ENCODE measurements at places on chromosomes 5 and 9. TPM values are rescaled to one million over a fixed set of nuclear protein-coding genes. Genes with fewer than 3 reads are reported as not detected.

The OSMR gene
- 6.3 TPM for total RNA-seq

The OLFML2A gene
- total RNA-seq = 59.1 TPM

The ITK gene
- total RNA-seq = 7.6 TPM

The TNFSF8 gene
- total RNA-seq = not detected

The PFN3 gene
- not detected for total RNA-seq

The TRMT10B gene
- total RNA-seq = 4.0 TPM

The NR6A1 gene
- 9.7 TPM for total RNA-seq

The ABO gene
- total RNA-seq = 165 TPM

The PLAC8L1 gene
- total RNA-seq = not detected

The OR1J2 gene
- total RNA-seq = not detected

The ZBTB26 gene
- 6.7 TPM for total RNA-seq

- H3K27ac ChIP-seq = no peak overlapping the region
- H3K27me3 ChIP-seq = no peaks in the 10 kb centered on the region
- H3K4me1 ChIP-seq = peaks cover 21% of the 10 kb centered on the region
- H3K36me3 ChIP-seq = no peaks in the 10 kb centered on the region
Measured at GRCh38 chr9:93315118-93315517, 131.2 kb downstream of the WNK2 start.

- no peak overlapping the region for H3K27ac ChIP-seq
- H3K36me3 ChIP-seq = no peaks in the 10 kb centered on the region
- H3K27me3 ChIP-seq = no peaks in the 10 kb centered on the region
Measured at GRCh38 chr5:2532809-2533208, 218.7 kb downstream of the IRX2 start.

DNA sequence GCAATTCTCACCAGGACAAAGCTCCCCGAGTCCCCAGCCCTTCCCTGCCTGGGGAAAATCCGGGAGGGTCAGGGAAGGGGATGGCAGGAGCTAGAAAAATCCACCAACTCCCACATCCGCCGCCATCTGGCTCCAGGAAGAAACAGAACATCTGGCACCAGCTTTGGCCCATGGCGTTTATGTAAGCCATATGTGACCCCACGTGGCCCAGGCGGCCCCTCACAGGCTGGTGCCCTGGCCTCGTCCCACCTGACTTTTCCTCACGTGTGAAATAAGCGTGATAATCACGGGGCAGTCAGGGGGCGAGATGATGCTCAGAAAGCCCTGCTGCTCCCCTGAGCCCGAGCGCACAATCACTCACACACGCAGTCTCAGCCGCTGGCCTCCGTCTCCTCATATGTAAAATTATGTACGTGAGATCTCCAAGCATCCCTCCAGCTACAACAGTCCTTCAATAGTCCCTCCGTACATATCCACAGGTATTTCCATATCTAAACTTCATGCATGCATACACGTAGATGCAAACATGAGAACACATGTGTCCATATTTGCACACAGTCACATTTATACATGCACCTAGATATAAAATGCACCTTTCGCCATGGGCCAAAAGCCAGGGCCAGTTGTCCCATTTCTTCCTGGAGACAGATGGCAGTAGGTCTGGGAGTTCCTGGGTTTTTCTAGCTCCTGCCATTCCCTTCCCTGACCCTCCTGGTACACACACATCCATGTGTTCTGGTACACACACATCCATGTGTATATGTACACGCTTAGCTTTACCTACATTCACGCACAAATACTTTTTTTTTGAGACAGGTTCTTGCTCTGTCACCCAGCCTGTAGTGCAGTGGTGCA lies 28.9 kb downstream of the PLPP7 start:
- no peaks in the 10 kb centered on the region for H3K4me1 ChIP-seq
- no peak for DNase-seq
- no peak overlapping the region for H3K4me3 ChIP-seq
- H3K27me3 ChIP-seq = no peaks in the 10 kb centered on the region
- H3K36me3 ChIP-seq = no peaks in the 10 kb centered on the region

DNA sequence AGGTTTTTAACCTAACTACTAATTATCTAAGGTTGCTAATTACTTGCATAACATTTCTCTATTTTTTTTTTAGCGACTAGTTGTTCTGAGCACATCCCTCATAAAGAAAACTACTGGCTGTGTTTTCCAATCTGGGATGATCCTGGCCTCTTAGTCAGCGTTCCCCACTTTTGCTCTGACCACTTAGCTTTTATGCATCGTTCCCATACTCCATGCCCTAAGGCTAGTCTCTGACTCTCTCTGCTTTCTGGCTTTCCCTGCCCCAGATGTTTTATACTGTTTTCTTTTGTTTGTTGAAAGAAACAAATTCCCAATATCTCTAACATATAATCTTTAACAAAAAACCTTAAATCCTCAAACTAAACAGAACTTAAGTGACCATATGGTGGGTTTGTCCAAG lies 217.9 kb downstream of the SPATA31D1 start:
- no peaks in the 10 kb centered on the region for H3K4me1 ChIP-seq
- H3K4me3 ChIP-seq = no peak overlapping the region
- H3K36me3 ChIP-seq = no peaks in the 10 kb centered on the region
- no peak for DNase-seq
- H3K27ac ChIP-seq = no peak overlapping the region

GRCh38 chr9:120366644-120367019 lies 213.3 kb downstream of the CDK5RAP2 start:
- no peak for DNase-seq
- H3K4me1 ChIP-seq = no peaks in the 10 kb centered on the region
- H3K4me3 ChIP-seq = no peak overlapping the region
- no peaks in the 10 kb centered on the region for H3K36me3 ChIP-seq
- no peak overlapping the region for H3K27ac ChIP-seq

GRCh38 chr9:113343732-113344231 lies 3.7 kb upstream of the WDR31 start:
- DNase-seq = peak; percentile 86
- H3K4me3 ChIP-seq = no peak overlapping the region
- H3K27ac ChIP-seq = peak overlapping the region; percentile 84
- H3K36me3 ChIP-seq = no peaks in the 10 kb centered on the region
- no peaks in the 10 kb centered on the region for H3K27me3 ChIP-seq
- H3K4me1 ChIP-seq = peaks cover 46% of the 10 kb centered on the region

- no peak overlapping the region for H3K27ac ChIP-seq
- H3K4me1 ChIP-seq = no peaks in the 10 kb centered on the region
- H3K4me3 ChIP-seq = no peak overlapping the region
- no peaks in the 10 kb centered on the region for H3K27me3 ChIP-seq
Measured at GRCh38 chr9:99351647-99352046, 129.6 kb downstream of the SEC61B start.

GRCh38 chr5:143355710-143356109 lies 47.8 kb downstream of the NR3C1 start:
- peak; percentile 46 for DNase-seq
- H3K27ac ChIP-seq = peak overlapping the region; percentile 33
- H3K4me1 ChIP-seq = peaks cover 20% of the 10 kb centered on the region
- H3K27me3 ChIP-seq = no peaks in the 10 kb centered on the region
- no peaks in the 10 kb centered on the region for H3K36me3 ChIP-seq

GRCh38 chr9:120944434-120944843 lies 17.8 kb upstream of the TRAF1 start:
- H3K4me1 ChIP-seq = peaks cover 6% of the 10 kb centered on the region
- no peaks in the 10 kb centered on the region for H3K27me3 ChIP-seq
- H3K36me3 ChIP-seq = no peaks in the 10 kb centered on the region
- H3K4me3 ChIP-seq = no peak overlapping the region
- no peak for DNase-seq

DNA sequence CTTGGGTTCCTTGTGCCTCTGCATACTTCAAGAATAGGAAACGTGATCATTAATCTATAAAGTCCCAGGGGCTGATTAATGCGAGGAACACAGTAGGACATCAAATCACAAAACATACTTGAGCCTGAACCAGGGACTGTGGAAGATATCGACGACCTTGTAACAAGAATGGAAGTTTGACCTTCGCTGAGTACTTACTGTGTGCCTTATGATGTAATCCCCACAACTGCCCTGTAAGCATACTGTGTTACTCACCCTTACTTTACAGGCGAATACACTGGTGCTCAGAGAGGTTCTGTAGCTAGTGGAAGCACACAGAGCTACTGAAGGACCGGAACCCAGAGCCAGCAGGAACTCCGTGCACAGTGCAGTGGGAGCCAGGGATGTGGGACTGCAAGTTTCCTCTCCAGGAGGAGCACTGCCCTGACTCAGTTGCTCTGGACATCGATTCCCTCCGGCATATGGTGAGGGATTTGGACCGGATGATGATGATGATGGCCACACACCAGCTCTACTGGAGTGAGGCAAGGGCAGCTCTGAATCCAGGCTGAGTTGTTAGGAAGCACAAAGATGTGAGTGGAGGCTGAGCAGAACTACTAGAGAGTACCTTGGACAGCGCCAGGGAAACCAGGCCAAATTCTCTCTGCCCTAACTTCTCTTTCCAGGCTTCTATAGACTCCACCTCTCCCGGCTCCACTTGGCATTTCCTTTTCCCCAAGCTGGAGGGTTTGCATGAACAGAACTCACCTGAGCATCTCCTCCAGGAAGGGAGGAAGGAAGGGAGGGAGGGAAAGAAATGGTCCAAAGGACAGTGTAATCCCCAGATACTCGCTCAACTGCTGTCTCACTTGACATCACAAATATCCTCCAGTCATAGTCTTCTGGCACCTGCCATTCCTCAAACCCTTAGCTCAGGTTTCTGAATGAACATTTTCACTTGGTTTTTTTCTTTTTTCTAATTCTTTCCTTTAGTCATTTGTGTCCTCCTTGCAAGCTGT lies 1.5 kb upstream of the GABBR2 start:
- no peak overlapping the region for H3K4me3 ChIP-seq
- no peak overlapping the region for H3K27ac ChIP-seq
- H3K36me3 ChIP-seq = no peaks in the 10 kb centered on the region

- DNase-seq = no peak
- H3K36me3 ChIP-seq = no peaks in the 10 kb centered on the region
- H3K4me1 ChIP-seq = no peaks in the 10 kb centered on the region
- no peak overlapping the region for H3K4me3 ChIP-seq
Measured at GRCh38 chr9:29966247-29966646, 2393.0 kb upstream of the C9orf72 start.

DNA sequence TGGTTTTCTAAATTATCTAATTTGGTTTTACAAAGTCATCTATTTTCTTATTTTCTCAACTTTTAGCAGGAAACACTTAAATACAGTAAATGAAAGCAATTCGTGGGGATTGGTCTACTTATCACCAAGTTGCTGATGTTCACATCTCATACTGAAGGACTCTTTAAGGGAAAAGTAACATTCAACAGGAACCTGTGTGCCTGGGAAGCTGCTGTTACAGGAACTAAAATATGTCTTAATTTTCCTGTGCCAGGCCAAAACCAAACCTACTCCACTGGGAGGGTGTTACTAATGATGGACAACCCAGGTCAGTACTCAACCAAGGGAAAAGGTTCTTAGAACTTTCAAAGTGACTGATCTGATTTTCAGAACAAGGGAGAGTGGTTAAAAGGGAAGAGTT lies 5.3 kb downstream of the ISCA1 start:
- no peaks in the 10 kb centered on the region for H3K27me3 ChIP-seq
- no peak for DNase-seq
- no peaks in the 10 kb centered on the region for H3K36me3 ChIP-seq
- H3K4me3 ChIP-seq = no peak overlapping the region
- H3K27ac ChIP-seq = no peak overlapping the region

DNA sequence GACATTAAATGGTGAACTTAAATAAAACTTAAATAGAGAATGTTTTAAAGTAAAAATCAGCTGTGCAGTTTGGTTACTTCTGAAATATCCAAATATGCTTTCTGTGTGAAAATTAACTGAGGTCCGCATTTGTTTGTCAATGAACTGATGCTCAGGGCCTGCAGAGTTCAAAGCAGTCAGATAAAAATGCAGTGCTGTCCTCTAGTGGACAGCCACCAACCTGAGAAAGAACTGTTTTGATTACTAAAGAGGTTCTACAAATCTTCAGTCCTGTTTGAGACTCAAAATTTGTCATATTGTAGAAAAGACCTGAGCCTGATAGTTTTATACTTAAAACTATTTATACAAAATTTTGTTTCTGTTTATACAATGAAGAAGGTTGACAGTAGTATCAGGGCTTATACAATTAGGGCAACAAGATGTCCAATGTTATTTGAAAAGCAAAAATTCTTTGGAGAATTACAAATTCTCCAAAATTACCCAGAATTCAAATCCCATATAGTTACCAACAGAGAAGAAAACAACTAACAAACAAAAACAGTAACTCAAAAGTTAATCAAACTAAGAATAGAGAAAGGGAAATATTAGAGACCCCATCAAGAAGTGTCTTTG lies 232.3 kb upstream of the TBCA start:
- H3K4me3 ChIP-seq = no peak overlapping the region
- DNase-seq = no peak
- H3K4me1 ChIP-seq = no peaks in the 10 kb centered on the region
- H3K36me3 ChIP-seq = no peaks in the 10 kb centered on the region

DNA sequence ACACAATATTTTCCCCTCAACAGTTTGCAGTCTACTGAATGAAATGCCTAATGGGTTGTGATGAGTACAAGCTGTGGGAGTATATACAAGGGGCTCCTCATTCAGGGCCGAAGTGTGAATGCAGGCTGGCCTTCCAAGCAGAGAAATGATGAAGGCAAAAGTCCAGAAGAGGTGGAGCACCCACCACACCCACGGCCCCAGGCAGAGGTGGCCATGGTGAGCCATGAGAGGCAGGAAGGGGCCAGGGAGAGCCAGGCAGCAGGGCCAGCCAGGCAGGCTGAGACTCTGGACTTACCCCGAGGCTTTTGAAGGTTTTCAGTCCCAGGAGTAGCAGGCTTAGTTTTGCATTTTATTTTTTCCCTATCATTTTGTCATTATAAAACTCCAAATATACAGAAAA lies 218.1 kb downstream of the AUH start:
- H3K27ac ChIP-seq = no peak overlapping the region
- H3K27me3 ChIP-seq = no peaks in the 10 kb centered on the region
- no peaks in the 10 kb centered on the region for H3K4me1 ChIP-seq
- DNase-seq = no peak

DNA sequence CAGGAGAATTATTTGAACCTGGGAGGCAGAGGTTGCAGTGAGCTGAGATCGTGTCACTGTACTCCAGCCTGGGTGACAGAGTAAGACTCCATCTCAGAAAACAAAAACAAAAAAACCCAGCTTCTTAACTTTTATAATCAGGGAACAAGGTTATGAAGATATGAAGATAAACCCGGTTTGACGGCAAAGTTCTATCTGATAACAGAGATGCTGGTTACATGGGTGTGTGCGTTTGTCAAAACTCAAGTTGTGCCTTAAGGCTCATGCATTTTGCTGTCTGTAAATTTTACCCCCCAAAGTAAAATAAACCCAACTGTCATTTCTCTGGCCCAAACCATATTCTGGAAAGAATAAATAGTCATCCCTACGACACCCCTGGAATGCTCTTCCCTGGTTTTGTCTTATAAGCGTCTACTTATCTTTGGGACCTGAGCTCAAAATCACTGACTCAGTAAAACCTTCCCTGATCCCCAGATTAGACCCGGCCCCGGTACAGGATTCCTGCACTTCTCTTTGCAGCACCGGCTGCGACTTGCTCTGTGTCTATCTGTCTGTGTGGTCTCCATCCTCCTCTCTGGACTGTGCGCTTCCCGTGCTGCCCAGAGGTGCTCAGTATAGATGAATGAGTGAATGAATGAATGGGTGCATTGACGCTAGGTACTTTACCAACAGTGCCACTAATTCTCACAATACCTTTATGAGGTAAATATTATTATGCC lies 172.2 kb downstream of the DAB2IP start:
- no peaks in the 10 kb centered on the region for H3K27me3 ChIP-seq
- no peak for DNase-seq
- H3K4me1 ChIP-seq = no peaks in the 10 kb centered on the region
- no peak overlapping the region for H3K4me3 ChIP-seq
